ENCODE measurements at places on chromosomes 13 and 19.

GRCh38 chr13:110290153-110290552, 16.8 kb downstream of the COL4A1 start:
- no peak for DNase-seq

- DNase-seq = no peak
These were observed 554.1 kb downstream of the KCTD12 start for GRCh38 chr13:76331943-76332712.

DNA sequence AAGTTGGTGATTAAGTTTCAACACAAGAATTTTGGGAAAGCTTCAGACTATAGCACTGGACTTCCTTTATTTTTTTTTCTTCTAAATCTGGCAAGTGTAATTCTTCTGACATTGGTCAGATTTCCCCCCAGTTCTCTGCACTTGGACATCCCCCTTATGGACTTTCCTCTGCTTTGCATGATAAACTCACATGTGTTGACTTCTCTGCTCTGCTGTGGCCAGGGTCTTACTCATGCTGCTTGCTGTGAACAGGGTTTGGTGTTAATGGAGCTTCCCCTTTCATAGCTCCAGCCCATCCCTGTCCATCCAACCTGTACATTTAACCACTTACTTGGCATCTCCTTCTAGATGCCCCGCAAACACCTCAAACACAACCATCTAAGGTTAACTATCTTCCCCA, 70.5 kb upstream of the SPATA13 start:
- no peak for DNase-seq

- DNase-seq = no peak
These were observed 413.7 kb downstream of the FGF14 start for GRCh38 chr13:101988140-101988539.

DNA sequence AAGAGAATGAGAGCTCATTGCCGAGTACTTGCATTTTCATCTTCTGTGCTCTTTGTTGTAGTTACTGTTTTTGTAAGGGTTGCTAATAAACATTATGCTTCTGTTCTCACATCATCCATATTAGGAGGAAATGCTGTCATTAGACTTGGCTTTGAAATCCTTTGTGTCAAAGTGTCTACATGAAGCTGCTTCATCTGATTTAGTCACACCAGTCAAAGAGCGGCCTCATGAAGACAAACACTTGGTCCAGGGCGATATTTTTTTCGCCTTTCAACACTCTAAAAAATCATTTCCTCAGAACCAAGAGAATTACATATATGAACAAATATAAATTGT, 105.0 kb downstream of the SPRY2 start:
- DNase-seq = no peak

- DNase-seq = no peak
These were observed 81.8 kb upstream of the RUBCNL start for GRCh38 chr13:46468570-46469463.

GRCh38 chr19:37941782-37942515, 34.9 kb downstream of the SIPA1L3 start:
- no peak for DNase-seq

DNA sequence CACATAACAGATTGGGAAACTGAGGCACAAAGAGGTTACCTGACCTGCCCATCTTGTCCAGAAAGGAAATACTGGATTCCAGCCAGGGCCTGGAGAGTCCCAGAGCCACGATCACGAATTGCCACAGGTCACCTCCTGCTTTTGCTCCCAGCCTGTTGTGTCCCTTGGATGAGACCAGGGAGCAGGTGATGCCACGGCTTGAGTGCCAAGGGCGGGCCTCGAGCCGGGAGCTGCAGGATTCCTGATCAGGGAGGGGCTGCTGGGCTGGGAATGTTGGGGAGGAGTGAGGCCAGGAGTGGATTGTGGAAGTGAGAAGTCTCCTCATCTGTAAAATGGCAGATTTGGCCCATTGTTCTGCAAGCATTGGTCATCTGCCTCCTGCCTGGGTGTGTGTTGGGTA, 29.4 kb downstream of the DNM2 start:
- DNase-seq = no peak

GRCh38 chr19:5006821-5007220, 37.9 kb downstream of the KDM4B start:
- DNase-seq = no peak

DNA sequence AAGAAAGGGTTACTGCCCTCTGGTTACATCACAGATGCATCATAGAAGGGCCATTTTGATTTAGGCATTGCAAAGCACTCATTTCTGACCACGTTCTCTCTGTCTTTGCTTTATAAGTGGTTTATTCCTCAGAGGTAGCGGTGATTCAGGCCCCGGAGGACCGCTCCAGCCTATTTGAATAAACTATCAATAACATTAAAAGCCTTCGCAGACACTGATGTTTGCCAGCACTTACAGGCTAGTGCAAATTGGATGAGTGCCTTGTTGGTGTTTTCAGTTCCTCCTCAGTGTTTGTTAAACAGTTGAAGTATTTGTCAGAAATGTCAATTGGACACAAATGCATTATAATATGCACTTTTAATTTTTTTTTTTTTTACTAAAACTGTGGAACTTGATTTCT, 120.2 kb downstream of the RXFP2 start:
- DNase-seq = no peak

DNA sequence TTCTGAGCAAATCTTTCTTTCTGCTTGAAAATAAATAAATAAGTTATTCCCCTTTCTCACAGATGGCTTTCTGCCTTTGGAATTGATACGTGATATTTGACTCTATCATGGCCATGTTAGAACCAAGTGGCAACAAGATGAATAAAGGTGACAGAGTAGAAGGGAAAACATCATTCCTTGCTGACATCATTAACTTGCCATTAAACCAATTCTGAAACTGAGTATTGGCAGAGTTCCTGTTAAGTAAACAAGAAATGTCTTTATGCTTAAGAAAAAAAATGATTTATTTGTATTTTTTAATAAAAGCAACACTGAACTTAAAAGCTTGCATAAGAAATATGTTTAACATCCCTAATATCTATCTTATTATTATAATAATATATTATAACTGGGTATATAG, 828.1 kb downstream of the PCDH9 start:
- no peak for DNase-seq

- no peak for DNase-seq
These were observed 2.6 kb downstream of the ARHGAP33 start for GRCh38 chr19:35777961-35778360.

- DNase-seq = peak; percentile 69
These were observed 2.6 kb upstream of the CACNG7 start for GRCh38 chr19:53906211-53907192.

DNA sequence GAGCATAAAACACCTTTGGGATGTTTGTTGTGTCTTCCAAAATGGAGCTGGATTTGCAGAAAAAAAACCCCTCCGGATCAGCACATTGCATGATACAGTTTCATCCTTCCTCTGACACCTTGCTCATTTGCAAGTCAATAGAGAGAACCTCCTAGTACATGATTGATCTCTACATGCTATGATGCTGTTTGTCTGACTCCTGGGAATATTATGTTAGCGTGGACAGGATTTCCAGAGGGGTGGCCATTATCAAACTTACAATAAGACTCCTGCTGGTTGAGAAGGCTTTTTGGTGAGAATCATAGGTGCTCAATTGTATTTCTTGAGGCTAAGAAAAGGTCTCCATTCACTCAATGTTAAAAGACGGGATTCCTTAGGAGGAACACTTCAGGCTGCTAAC, 75.9 kb upstream of the SCEL start:
- DNase-seq = no peak

DNA sequence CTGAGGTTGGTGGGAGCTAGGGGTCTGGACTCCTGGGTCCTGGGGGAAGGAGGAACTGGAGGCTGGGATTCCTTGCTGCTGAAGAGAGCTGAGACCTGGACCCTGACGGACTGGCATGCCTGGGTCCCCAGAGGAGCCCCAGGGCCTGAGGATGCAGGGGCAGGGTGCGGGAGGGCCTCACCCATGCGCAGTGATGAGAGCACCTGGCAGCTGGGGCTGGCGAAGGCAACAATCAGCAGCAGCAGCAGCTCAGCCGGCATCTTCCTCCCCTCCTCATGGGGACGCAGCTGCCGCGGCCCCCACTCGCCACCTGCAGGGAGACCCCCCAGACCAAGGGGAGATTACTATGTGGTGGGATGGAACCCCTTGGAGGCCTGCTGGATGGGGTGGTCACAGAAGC, 4.5 kb downstream of the GRIK5 start:
- DNase-seq = no peak

DNA sequence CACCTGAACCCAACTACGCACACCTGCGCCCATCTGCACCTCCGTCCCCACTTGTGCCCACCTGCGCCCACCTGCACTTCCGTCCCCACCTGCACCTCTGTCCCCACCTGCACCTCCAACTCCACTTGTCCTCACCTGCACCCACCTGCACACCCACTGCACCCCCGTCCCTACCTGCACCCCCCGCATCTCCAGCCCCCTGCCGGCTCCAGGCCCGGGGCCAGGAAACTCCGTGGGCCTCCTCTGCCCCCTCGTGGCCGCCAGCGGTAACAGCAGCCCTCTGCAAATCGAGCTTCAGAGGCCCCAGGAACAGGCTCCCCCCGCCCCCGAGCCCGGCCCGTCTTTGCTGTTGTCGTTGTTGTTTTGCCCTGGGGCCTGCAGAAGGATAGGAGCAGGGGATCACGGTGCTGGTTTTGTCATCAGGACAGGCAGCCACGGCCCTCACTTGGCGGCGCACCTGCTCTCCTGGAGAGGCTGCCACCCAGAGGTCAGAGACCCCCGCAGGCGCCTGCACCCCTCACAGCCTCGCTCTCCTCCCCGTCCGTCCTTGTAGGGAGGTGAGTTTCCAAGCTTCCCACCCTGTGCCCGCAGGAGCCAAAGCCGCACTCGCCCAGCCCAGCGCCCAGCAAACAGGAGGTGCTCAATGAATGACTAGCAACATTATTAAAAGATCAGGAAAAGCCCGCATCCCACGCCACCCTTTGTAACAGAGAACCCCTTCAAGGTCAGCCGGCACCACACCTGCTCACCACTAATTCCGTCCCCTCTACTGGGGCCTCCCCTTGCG, 65.4 kb downstream of the GNG7 start:
- DNase-seq = peak; percentile 73

GRCh38 chr13:100515410-100515800, 73.2 kb downstream of the GGACT start:
- DNase-seq = no peak

DNA sequence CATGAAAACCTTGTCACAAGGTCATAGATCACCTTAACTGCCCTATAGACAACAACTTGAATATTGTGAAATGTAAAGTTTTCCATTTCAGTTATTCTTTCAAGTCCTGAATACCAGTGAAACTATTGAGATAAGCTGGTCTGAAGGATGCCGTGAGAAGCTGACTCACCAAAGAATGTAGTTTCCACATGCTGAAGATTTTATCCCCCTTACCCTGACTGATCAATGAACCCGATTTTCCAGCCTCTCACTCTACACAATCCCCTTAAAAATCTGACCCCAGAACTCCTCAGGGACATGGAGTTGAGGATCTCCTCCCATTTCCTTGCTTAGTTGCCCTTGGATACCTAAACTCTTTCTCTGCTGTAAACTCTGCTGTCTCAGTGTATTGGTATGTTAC, 67.5 kb downstream of the POSTN start:
- no peak for DNase-seq

- DNase-seq = no peak
These were observed 32.0 kb downstream of the NDFIP2 start for GRCh38 chr13:79512950-79513349.

DNA sequence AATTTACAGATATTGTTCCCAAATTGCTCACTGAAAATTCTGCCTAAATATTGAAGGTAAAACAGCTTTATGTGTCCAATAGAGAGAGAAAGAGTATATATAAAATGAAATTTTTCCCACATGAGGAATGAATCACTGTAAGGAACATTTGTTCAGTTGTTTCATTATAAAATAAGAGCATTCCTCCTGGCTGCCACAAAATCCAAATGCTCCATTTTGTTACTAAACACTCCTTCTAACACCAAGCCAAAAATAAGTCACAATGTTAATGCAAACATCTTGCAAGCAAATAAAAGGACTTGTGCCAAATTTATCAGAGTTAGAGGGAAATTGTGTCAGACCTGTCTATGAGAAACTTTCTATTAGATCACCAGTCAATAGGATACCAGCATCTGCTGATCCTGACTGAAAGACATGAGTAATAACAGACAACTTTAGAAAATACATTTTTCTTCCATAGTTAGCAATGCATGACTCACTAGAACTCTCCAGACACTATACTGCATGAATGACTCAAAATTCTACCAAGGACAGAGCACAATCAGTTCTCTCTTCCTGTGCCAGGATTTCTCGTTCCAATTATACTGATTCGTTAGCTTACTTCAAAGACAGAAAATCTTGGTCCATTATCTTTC, 83.5 kb upstream of the FNDC3A start:
- DNase-seq = no peak

DNA sequence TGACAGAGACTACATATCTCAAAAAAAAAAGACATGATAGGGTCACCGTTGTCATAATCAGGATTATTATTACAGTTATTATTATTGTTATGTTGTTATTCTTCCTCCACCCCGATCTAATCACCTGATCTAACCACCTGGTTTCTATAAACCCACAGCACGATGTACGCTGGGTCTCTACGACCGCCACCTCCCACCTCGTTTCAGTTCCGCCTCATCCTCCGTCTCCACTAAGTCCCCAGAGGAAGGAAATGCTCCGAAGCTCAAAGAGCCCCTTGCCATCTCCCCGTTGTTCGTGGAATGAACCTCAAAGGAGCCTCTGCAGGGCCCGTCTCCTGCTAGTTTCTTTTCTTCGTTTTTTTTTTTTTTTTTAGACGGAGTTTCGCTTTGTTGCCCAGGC, 15.9 kb upstream of the MEIS3 start:
- no peak for DNase-seq

GRCh38 chr13:62910541-62911060, 1495.0 kb upstream of the PCDH20 start:
- DNase-seq = no peak

DNA sequence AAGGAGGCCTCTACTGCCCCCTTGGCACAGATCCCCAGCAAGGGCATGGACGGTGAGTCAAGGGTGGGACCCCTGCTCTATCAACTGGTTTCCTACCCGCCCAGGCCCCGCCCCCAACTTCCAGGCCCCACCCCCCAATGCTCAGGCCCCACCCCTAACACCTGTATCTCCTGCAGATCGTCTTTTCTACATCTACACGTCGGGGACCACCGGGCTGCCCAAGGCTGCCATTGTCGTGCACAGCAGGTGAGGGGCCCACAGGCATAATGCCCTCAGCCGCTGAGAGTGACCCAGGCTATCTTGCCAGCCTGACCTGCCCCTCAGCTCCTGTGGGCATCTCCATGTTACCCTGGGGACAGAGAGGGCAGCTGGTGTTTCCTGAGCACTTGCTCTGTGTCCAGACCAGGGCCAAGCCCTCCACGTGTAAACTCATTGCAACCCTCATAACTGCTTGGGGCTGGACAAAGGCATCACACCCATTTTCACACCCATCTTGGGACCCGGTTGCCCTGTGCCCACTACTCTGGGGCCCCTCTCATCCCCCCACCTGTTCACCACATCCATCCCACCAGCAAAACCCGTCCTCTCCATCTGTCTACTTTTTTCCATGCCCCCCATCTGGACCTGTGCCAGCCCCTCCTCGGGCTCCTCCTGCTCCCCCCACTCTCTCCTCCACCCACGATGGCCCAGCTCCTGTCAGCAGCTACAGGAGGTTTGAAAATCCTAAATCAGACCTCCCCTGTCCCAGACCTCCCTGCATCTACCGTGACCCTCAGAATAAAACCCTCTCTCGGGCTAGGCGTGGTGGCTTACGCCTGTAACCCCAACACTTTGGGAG, 17.2 kb downstream of the SLC27A1 start:
- DNase-seq = no peak

- DNase-seq = no peak
These were observed 149.8 kb upstream of the TMTC4 start for GRCh38 chr13:100824366-100824765.
